Stomach (tissue), 19 donors: ENCODE measurements at places on chromosomes 6 and 20.

- DNase-seq: no peak
Observed at GRCh38 chr20:49811825-49812506, 662 bp upstream of the SLC9A8 start.

- no peak for DNase-seq
Observed at GRCh38 chr6:164690241-164690640, 619.2 kb downstream of the C6orf118 start.

GRCh38 chr6:68625998-68626397 is 9.1 kb upstream of the ADGRB3 start:
- no peak for DNase-seq

- DNase-seq: no peak
Observed at GRCh38 chr6:157169226-157169625, 154.1 kb downstream of the TMEM242 start.

GRCh38 chr20:475463-476357 is 13.4 kb upstream of the TBC1D20 start:
- peak; percentile 28 for DNase-seq

- no peak for DNase-seq
Observed at GRCh38 chr6:46918806-46919205, 2.9 kb downstream of the ADGRF5 start.

DNA sequence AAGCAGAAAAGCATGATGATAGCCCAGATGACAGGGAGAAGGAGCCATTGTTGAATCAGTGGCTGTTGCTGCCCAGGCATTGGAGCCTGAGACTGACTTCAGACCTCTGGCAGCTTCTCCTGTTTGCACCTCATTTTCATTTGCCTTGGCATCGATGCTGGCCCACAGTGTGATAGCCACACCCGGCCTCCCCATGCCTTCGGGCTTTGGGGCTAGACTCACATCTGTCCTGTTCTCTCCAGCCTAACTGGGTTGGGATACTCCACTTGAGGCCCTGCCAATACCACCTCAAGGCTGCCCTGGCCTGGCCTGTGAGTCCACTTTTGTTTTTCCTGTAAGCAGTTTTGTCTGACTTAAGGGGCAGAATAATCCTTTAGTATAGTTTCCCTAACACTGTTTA is 140.4 kb downstream of the UST start:
- DNase-seq: peak; percentile 45

DNA sequence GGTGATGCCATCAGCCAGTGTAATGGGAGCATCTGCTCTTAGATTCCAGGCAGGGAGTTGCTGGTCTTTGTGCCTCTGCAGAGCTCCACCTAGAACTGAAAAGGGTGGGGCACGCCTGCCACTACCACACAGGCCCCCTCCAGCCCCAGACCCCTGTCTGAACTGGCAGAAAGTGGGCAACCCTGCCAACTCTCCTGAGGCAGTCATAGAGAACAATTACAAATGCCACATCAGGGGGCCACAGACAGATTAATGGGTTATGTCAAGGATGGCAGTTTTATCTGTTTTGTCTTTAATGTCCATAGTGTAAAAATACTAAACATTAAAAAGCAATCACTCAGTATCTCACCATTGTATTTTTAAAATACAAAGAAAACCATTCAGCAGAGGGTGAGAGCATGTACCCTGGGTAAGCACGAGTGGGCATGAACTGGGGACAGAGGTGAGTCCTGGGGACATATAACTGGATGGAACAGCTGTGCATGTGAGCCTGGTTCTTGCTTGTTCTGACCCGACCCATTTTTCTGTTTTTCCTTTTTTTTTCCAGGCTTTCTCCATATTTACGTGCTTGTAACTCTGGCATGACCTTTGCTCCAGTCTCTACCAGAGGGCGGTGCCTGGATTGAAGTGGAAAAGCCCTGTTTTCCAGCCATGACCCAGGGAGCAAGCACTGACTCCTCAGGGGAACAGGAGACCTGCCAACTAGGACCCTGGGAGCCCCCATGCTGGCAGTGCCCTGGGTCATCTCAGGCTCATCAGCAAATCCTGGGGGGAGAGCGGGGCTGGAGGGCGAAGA is 8.2 kb downstream of the TRAF3IP2 start:
- peak; percentile 60 for DNase-seq

GRCh38 chr6:22364306-22364705 is 67.5 kb upstream of the PRL start:
- no peak for DNase-seq
